ENCODE measurements at places on chromosomes 2 and 18.

GRCh38 chr2:25699216-25699615 is 25.8 kb upstream of the DTNB start:
- DNase-seq, result no peak

DNA sequence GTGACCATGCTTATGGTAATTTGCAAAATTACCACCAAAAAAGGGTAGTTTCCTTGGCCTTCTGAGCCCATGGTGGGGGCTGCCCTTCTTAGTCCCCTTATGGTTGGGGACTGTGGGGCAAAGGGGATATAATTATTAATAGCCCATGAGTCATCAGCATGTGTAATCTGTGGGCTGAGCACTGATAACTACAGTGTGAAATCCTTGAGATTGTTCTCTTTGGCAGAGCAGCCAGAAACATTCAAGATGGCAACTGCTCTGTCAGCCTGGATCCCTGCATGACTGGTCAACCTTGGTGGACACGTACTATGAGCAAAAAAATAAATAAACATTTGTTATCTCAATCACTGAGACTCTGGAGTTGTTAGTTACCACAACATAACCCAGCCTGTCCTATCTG is 61.3 kb downstream of the MGAT4A start:
- DNase-seq, result no peak

- no peak for DNase-seq
Measured at GRCh38 chr2:176650104-176650837, 381.0 kb downstream of the MTX2 start.

GRCh38 chr2:189370719-189371118 is 70.6 kb upstream of the WDR75 start:
- no peak for DNase-seq

DNA sequence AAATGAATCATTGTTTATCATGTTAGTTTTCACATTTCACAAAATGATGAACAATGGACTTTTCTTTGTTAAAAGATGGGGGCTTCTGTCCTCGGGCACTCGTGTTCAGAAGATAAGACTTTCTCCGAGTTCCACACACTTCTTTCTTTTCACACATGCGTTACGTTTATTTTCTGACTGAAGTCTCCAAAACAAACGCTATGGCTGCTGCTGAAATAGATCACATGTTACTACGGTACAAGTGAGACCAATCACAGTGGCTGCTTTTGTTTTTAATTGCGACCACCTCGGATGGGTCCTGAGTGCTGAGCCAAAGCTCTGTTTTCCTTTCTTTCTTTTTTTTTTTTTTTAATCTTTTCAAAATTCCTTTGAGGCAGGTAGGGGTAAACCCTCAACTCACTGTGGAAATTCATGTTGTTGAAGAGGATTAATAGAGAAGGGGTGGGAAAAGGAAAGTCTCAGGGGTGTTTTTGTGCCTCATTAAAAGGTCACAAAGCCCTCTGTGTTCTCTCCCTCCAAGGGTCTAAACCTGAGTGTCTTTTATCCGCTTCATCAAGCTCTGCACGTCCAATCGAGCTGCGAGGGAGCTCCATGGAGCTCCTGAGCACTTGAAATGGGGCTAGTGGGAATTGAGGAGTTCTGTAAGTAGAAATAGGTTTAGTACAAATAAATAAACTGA is 48.2 kb downstream of the ARL4C start:
- DNase-seq, result no peak

DNA sequence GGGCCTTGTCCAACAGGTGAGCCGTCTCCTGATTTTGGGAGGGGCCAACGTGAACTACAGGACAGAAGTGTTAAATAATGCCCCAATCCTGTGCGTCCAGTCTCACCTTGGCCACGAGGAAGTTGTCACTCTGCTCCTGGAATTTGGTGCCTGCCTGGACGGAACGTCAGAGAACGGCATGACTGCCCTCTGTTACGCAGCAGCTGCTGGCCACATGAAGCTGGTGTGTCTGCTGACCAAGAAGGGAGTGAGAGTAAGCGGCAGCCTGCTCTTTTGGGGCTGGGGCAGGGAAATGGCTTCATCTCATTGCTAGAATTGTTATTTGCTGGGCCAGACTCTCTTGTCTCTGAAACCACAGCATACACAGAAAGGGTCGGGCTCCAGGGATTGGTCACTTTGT is 92.3 kb downstream of the WDSUB1 start:
- no peak for DNase-seq

GRCh38 chr18:60981682-60982328 is 351.4 kb upstream of the CDH20 start:
- no peak for DNase-seq

GRCh38 chr2:13474538-13474937 is 757.8 kb downstream of the TRIB2 start:
- DNase-seq, result no peak

DNA sequence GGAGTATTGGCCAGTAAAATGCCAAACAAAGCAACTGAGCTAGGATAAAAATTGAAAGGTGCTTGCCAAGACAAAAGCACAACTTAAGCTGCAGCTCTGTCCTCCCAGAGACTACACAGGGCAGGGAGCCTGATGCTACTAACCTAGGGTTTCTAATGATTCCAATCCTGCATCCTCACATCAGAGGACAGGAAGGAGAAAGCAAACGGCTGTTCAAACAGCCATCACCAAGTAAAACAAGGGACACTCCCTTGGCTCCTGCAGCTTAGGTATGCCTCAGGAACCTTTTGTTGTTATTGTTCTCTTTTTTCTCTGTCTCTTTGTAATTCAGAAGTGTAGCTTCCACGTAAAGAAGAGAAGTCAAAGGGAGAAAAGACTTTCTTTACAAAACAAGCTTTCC is 99.5 kb downstream of the TCF4 start:
- DNase-seq, result no peak

- no peak for DNase-seq
Measured at GRCh38 chr2:8835279-8835678, 2.1 kb downstream of the KIDINS220 start.

- no peak for DNase-seq
Measured at GRCh38 chr2:232772531-232772930, 3.8 kb downstream of the KCNJ13 start.

DNA sequence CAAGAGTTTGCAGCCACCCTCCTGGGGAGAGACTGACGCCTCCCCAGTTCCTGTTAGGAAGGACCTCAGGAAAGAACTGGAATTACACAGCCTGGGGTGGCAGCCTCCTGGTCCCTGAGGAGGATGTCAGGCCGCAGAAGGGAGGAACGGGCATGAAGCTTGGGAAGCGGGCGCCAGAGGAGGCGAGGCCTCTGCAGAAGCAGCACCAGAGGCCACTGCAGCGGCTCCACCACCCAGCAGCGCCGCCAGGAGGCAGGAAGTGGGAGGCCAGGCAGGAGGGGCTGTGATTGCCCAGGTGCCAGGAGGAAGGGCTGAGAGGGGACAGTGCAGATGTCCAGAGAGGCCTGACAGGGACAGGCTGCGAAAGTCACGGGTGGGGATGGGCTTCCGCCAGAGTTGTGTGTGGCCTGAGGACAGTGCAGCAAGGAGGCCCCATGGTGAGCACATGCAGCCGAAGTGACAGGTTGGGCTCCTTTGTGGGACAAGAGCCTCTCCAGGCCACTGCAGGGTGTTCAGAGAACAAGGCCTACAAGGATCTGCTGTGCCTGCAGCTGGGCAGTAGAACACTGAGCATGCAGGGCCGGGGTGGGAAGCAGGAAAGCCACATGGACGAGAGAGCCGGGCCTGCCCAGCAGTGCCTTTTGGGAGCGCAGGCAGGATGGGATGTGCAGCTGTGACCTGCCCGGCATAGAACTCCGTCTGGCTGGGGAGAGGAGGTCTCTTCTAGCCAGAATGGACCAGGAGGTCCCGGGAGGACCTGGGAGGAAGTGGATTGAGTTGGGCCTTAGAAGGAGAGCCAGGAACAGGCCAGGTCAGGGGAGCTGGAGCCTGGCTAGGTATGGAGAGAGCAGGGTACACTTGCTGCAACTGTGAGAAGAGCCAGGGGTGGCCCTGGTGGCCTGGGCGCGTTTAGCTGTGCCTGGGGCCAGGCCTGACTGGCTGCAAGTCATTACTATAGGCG is 39.1 kb upstream of the ALPP start:
- no peak for DNase-seq

DNA sequence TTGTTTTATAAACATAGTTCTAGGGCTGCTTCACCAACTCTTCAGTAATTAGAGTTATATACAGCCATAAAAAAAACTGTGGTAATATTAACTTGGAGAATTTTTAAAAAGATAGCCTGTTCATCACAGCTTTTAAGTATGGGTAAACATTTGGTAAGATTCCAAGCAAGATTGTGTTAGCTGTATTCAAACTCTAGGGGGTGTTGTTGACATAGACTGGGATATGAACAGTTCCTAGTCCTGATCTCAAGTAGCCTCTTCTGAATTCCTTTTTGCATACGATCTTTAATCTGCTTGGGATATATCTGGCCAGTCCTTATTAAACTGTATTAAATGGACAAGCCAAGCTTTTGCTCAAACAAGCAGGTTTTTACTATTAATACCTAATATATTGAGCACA is 13.4 kb downstream of the NOP58 start:
- DNase-seq, result no peak

- no peak for DNase-seq
Measured at GRCh38 chr2:159600752-159601151, 15.6 kb downstream of the BAZ2B start.

DNA sequence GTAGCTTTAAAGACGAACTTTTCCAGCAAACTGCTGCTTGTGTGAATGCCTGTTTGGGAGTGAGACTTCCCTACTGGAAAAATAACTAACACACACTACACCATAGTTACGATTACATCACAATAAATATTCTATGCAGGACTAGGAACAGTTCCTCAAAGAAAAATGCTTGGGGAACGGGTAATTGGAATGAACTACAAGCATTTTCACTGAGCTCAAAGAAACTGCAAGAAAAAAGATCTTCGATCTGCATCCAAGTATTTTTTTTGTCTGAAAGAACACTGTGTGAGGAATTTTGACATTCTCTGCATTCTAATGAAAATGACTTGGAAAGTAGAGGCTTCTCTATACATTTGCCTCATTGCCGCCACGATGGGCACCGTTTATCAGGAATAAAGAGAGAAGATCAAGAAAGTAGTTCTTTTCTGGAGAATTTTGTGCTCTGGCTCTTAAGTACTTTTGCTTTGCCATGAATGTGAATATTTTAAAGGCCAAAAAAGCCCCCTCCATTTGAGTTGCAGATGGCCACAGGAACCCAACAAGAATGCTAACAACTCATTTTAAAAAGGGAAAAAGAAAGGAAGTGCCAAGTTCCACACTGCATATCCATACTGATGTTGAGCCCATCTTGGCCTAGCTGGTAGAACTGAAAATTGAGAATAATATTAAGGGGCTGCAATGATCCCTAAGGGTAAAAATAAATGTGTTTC is 13.6 kb downstream of the LYPD1 start:
- DNase-seq, result no peak

GRCh38 chr2:47818777-47819176 is 35.8 kb downstream of the MSH6 start:
- no peak for DNase-seq

- no peak for DNase-seq
Measured at GRCh38 chr2:179252423-179252822, 12.2 kb downstream of the SESTD1 start.

DNA sequence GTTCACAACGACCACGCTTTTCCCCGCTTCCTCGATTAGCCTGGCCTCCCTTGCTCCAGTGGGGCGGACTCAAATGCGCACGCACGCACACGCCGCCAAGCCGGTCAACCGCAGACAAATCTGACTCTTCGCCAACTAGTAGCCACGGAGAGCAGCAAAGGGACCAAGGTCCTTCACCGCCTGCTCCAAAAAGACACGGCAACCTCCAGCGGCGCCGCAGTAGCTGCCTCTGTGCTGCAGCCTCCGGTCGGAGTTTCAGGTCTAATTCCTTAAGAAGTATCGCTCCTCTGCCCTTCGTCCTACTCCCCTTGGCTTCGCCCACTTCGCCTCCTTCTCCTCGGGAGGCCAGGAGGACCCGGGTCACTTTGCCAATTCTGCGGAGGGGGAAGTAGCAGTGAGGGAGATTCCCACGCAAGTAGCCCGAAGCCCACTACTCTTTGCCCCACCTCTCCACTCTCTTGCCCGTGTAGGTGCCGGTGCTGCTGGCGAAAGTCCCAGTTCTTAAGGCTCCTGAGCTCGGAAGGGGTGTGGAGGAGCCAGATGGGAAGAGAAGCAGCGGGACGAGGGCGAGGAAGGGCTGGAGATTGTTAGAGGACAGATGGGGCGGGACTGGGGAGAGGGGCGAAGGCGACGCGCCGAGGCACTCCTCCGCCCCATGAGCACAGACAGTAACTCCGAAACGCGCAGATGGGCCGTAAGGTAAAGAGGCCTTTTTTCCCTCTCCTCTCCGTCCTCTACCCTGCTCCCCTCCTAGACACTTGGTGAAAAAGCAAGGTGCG is 615 bp downstream of the AKAIN1 start:
- no peak for DNase-seq

Data from memory B cell (primary cell).